Stimulated activated CD8-positive, alpha-beta memory T cell treated with anti-CD3 and anti-CD28 coated beads, Interleukin-7, amount 100 ng/mL, for 48 hours (primary cell): ENCODE measurements at places on chromosomes 3 and 15.

DNA sequence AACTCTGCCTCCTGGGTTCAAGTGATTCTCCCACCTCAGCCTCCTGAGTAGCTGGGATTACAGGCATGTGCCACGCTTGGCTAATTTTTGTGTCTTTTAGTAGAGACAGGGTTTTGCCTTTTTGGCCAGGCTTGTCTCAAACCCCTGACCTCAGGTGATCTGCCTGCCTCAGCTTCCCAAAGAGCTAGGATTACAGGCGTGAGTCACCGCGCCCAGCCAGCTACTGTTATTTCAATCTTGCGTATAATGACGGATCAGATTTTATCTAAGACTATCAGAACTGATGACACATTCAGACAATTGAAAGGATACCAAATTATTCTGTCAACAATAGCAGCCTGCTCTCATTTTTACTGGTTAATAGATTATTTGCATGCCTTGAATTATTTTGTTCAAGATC is 612.2 kb downstream of the ZIC1 start:
- no peak for DNase-seq

GRCh38 chr3:169522595-169523529 is 140.7 kb downstream of the MECOM start:
- no peak for DNase-seq

DNA sequence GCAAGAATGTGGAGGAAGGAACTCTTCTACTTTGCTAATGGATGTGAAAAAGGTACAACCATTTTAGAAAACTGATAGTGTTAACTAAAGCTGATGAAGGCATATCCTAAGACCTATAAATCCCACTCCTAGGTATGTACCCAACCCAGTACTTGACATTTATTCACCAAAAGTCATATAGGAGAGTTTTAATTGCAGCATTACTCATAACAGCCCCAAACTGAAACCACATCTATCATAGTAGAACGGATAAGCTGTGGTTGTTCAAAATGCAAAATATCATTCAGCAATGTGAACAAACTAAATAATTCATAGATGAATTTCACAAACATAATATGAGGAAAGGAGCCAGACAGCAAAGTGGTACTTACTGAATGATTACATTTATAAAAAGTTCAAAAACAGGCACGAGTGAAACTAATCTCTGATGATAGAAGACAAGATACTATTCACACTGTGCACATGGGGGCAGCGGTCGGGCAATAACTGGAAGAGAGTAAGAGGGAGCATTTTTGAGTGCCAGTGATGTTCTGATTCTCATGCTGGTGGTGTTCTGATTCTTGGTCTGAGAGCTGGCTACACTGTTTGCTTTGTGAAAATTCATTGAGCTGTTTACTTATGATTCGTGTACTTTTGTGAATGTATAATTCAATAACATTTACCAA is 34.3 kb downstream of the GOLIM4 start:
- no peak for DNase-seq

DNA sequence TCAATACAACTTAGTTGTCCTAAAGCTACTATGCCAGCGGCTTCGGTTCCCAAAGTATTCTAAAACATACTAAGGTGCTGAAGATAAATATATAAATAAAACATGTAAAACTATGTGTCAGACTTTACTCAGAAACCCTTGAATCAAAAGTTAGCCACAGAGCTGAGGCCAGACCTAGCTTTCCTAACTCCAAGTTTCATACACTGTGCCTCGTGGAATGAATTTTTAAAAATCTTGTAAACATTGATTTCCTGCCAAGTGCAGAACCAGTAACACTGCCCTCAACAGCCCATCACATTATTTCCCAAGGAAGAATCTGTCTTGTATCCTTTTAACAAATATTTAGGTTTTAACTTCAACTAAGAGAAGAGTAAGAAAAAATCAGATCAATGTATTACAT is 36.4 kb downstream of the TAMM41 start:
- no peak for DNase-seq

GRCh38 chr3:183274609-183275008 is 21.6 kb downstream of the B3GNT5 start:
- DNase-seq, result no peak
